Central memory CD4-positive, alpha-beta T cell (primary cell): ENCODE measurements at places on chromosomes 5 and 9.

DNA sequence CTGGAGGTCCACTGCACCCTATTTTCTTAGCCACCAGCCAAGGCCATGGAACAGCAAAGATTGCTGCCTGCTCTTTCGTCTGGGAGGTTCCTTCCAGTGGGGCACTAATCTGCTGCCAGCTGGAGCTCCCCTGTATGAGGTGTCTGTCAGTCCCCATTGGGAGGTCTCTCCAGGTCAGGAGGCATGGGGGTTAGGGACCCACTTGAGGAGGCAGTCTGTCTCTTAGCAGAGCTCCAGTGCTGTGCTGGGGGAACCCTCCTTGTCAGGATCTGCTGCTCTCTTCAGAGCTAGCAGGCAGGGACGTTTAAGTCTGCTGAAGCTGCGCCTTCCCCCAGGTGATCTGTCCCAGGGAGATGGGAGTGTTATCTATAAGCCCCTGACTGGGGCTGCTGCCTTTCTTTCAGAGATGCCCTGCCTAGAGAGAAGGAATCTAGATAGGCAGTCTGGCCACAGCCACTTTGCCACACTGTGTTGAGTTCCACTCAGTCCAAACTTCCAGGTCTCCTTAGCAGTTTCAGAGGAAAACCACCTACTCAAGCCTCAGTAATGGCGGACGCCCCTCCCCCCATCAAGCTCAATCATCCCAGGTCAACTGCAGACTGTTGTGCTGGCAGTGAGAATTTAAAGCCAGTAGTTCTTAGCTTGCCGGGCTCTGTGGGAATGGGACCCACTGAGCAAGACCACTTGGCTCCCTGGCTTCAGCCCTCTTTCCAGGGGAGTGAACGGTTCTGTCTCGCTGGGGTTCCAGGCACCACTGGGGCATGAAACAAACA is 317.7 kb downstream of the LRRC70 start:
- no peak for DNase-seq

DNA sequence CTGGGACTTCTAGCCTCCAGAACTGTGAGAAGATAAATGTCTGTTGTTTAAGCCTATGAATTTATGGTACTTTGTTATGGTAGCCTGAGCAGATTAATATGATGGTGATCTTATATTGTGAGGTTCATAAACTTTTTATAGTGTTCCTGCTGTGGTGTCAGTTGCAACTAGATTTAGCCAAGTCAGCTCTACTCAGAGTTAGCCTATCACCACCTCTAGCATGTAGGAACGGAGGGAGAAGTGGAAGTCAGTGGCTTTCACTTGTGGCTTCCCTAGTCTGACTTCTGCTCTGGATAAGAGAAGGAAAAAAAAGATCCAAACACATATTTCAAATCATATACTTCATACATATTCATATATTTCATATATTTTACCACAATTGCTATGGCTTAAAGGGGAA is 6.6 kb downstream of the POC5 start:
- DNase-seq, result no peak

DNA sequence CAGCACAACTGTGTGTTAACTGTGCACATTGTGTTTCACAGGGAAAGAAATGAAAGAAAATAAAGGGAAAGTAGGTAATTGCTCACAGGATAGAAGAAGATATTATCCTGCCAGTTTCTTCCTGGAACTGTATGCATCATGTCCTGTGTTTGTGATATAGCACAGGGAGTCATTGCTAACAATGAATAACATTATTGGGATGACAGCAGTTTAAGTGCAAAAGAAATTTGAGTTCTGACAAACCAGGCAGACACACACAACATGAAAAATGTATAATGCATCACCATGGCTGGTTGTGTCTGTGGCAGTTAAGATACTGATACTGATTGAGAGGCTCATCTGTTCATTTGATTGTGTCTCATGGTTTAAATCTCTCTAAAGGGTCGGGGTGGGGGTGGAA is 145.4 kb downstream of the SPATA31D1 start:
- no peak for DNase-seq

- no peak for DNase-seq
Measured at GRCh38 chr9:93316726-93317494, 133.0 kb downstream of the WNK2 start.

GRCh38 chr9:91903126-91903911 is 46.7 kb downstream of the ROR2 start:
- DNase-seq, result no peak

GRCh38 chr9:78479441-78479840 is 182.5 kb downstream of the PSAT1 start:
- no peak for DNase-seq

DNA sequence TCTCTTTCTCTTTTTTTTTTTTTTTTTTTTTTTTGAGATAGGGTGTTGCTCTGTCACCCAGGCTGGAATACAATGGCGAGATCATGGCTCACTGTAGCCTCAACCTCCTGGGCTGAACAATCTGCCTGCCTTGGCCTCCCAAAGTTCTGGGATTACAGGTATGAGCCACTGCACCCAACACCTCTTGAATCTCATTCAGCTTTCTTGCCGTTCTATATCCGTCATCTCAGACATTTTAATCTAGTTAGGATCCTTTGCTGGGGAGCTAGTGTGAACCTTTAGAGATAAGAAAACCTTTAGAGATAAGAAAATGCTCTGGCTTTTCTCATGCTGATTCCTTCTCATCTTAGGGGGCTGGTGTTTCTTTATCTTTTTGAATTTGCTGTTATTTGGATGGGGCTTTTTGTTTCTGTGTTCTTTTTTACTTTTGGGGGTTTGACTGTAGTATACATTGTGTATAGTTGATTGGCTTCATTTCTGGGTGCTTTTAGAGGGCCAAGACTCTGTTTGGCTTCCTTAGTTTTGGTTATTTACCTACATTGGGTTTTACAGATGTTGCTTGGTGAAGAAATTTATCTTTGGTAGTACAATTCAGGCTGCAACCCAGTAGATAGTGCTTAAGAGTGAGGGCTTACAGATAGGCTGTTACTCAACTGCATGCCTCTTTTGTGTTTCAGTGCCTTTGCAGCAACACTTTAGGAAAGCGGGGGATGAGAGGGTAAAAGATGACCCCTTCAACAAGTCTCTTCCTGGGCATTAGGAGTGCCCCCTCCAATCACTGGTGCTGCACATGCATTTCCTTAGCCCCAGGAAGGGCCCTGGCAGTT is 41.9 kb upstream of the SLC36A1 start:
- no peak for DNase-seq

DNA sequence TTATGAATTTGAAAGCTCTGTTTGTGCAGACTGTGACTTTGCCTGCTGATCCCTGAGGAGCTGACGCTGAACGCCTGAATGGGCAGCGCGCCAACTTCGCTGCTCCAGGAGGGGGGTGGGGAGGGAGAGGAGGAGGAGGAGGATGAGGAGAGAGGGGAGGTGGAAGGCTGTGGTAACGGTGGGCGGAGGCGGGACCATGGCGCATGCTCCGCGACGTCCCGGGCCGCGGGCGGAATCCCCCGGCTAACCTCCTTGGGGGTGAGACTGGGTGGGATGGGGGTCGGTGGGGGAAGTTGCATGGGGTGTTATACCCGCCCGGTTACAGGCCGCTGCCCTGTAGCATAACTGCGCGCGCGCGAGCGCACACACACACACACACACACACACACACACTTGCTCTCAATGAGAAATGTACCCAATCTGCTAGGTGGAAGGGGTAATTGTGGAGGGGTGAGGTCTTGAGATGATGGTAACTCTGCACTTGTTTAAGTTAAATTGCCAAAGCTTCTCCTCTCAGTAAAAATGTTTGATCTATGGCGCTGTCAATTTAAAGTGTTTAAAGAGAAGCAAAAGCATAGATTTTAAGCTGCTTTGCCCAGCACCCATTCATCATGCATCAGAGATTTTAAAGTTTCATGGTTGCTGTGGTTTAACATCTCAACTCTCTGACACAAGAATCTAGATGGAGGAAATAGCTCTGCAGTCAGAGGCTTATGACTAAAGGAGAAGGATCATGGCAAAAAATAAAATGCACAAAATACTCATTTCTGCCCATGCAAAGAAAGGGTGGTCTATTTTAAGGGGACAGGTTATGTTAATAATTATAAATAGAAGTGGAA is 76.6 kb upstream of the TBCA start:
- DNase-seq, result peak; percentile 10

GRCh38 chr5:132854301-132854700 is 12.0 kb downstream of the GDF9 start:
- no peak for DNase-seq

- DNase-seq, result no peak
Measured at GRCh38 chr9:38016375-38017135, 52.5 kb downstream of the SHB start.

DNA sequence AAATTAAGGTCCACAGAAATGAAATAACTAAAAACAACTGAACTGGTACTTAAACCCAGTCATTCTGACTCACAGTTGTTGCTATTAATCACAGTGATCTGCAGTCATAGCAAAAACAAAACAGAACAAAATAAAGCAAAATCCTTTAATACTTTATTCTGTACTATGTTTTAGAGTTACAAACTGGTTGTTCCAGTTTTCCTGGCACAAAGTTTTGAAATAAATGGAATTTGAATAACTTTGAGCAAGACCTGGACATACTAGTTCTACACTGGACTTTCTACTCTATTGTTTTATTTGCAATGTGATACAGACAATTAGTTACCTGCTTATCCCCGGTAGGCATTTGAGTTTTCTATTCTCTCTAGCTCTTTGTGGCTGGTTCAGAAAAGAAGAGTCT is 147.9 kb downstream of the DMRT2 start:
- no peak for DNase-seq

GRCh38 chr9:90140131-90140818 is 502.3 kb downstream of the DIRAS2 start:
- DNase-seq, result no peak

GRCh38 chr5:44809215-44809955 is 638 bp downstream of the MRPS30 start:
- DNase-seq, result peak; percentile 25

GRCh38 chr9:110116543-110116885 is 91.4 kb downstream of the C9orf152 start:
- DNase-seq, result no peak

DNA sequence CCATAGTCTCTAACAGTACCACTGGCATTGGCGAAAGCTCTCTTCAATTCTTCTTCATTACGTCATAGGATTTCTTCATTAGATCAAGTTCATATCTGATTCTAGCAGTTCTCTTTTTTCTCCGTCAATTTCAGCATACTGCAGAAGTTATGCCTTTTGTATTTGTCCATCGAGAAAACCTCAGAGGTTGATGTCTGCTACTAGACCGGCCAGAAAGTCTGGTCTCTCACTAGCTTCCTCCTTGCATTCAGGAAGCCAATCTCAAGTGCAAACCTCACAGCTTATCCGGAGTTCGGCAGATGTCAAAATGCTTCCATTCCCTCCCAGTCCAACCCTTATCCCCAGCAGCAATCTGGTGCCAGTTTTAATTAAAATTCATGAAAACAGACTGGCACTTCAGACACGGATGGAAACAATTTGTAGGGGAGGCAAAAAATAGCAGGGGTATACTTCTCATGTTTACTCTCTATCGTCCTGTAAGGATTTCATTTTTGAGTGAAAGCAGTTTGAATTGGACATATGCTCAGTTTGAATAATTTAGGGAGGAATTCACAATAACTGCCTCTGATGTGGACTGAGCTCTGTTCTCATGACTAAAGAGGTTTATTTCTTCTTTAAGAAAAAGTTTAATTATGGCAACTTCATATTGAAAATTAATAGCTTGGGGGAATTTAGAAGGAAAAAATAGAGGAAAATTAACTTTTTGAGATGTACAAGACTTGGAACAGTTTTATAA is 56.4 kb upstream of the TMC1 start:
- DNase-seq, result no peak

- DNase-seq, result no peak
Measured at GRCh38 chr5:75192804-75193203, 43.9 kb downstream of the ANKRD31 start.

DNA sequence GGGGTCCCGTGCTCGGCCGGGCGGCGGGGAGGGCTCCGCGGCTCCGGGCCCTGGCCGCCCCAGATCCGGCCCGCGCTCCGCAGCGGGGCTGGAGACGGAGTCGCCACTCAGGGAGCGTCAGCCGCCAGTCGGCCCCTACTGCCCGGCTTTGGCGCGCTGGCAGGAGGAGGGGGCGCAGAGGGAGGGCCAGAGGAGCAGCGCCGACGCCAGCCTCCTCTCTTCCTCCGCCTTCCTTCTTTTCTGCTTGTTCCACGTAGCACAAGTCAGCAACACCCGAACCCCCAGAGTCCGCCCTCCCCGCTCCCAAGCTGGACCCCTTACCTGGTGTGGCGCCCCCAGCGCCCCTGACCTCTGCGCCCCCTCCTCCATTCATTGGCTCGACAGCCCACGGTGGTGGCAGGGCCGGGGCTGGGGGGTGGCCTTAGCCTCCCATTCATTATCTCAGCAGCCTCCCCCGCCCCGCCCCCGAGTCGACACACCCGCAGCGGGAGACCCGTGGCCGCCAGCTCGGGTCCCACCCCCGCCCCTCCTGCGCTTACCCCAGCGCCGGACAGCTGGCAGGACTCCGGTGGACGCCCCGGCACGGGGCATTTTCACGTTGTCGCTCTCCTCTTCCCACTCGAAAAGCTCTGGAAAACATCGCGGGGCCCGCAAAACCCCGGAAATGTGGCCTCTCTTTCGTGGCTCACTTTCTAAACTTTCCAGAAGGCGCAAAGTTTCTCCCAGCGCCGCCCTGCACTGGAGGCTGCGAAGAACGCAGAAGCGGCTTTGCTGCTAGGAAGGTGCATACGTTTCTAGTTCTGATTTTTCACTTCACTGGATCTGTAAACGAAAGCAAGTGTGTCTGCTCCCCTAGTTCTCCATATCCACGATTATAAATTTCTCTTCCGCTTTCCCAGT is at the start of gene LPAR1:
Gene LPAR1 (minus strand): TSS at position 140 of the 900 bp plus-strand sequence. CDS start 66,353 bp downstream, outside the sequence.
- no peak for DNase-seq

DNA sequence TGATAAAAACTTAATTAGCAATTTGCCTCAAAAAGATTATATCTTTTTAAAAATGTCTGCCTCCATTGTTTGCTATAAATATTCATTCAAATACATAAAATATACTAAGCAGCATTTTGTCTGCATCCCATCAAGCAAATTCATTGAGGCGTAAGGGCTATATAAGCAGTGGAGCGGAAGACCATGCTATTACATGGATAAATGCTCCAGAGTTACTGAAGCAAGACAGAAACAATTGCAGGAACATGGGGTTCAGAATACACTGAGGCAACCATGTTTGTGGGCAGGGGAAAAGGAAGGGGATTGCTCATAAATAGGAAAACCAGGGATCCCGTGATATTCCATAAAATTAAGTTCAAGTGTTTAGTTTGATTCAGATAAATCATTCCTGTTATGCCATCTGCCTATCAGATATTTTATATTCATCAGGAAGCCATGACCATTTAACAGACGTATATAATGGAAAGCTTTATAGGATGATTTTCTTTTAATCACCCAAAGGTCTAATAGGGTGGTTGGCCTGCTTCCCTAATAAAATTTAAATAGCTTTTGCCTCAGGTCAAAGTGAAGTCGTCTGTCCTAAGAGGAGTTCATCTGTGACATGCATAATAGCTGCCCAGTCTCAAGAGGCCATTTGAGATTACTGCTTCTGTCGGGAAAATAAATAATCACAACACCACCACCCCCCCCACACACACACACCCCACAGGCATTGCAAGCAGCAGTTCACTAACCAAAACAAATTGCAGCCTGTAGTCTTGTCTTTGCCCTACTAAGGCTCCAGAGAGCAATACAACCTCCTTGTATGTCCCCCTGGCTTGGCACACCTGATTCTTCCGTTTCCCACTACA is 105.2 kb downstream of the RASEF start:
- no peak for DNase-seq

GRCh38 chr9:77848897-77849296 is 182.7 kb downstream of the GNAQ start:
- DNase-seq, result no peak
